ENCODE measurements at places on chromosomes 5 and 9. TPM values are rescaled to one million over a fixed set of nuclear protein-coding genes. Genes with fewer than 3 reads are reported as not detected.

Gene HAVCR2
- 24.3 TPM for total RNA-seq

Gene IRX1
- total RNA-seq, result not detected

DNA sequence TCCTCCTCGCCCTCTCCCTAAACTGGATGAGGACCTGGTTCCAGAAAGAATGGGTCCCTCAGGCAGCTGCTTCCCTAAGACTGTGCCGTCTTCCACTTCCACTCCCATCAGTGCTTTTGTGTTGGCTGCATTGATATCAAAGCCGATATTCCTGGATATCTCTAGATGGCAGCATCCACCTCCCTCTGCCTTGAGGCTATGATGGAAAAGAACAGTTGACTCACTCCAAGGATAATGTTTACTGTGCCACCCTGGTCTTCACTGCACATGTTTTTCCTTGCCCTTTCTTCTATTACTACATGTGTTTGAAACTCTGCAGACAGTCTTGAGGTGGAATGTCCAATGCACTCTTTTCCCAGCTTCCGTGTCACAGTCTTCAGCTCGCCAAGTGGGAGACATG is 211.6 kb downstream of the MAST4 start:
- peak; percentile 64 for DNase-seq
- no peaks in the 10 kb centered on the region for H3K4me1 ChIP-seq
- no peak overlapping the region for H3K4me3 ChIP-seq
- H3K27me3 ChIP-seq, result no peaks in the 10 kb centered on the region

Gene PPP3R2
- total RNA-seq, result not detected

Gene SUSD3
- total RNA-seq, result 4.4 TPM

Gene NMUR2
- not detected for total RNA-seq

DNA sequence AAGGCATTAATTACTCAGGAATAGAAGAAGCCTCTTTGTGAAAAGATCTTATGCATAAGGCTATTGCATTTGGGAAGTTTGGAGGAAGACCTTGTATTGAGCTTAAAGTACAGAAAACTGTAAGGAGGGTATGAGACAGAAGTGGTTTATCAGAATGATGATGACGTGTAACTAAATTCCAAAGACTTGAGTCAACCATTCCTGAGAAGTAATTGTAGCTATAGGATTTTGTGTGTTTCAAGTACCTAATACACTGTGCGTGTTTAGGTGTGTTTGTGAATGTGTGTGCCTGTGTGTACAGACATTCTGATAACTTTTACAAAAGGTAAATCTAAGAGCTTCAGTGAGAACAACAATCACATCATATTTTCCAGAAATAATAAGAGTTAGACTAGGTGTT is 46.5 kb upstream of the IRX2 start:
- no peak for DNase-seq
- H3K36me3 ChIP-seq, result no peaks in the 10 kb centered on the region
- no peaks in the 10 kb centered on the region for H3K27me3 ChIP-seq
- no peak overlapping the region for H3K4me3 ChIP-seq
- no peak overlapping the region for H3K27ac ChIP-seq
- no peaks in the 10 kb centered on the region for H3K4me1 ChIP-seq

DNA sequence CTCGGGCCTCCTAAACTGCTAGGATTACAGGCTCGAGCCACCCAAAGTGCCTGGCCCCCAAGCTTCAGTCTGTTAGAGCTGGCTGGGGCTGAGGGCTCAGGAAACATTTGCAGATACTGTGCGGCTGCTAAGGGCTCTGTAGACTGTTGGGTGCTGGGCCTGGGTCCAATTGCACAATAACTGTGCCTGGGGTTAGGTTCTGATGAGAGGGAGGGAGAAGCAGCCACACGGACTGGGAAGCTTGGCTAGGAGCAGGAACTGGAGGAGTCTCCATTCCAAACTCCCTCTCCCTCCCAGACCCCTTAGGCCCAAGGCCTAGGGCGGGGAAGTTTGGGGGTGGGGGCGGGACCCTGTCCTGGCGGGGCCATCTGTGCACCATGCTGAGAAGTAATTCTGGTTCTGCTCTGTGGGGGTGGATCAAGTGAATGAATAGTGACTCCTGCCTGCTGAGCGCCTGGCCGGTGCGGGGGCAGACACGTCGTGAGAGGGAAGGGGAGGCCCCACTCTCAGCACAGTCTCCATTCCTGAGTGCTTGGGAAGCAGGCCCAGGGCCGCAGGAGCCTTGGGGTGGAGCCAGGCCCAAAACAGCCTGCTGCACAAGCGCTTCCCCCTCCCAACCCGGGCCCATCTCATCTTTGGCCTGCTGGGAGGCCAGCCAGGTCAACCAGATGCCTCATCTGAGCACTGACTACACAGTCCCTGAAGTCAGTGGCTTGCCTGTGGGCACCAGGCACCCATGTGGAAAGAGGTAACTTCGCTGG is 1.5 kb downstream of the ASS1 start:
- peaks cover 48% of the 10 kb centered on the region for H3K4me1 ChIP-seq
- peak overlapping the region; percentile 98 for H3K27ac ChIP-seq
- H3K4me3 ChIP-seq, result no peak overlapping the region
- DNase-seq, result peak; percentile 96

Gene ENTREP1
- 11.0 TPM for total RNA-seq

- H3K4me3 ChIP-seq, result no peak overlapping the region
- no peak for DNase-seq
- H3K27me3 ChIP-seq, result no peaks in the 10 kb centered on the region
- no peaks in the 10 kb centered on the region for H3K4me1 ChIP-seq
- no peaks in the 10 kb centered on the region for H3K36me3 ChIP-seq
Measured at GRCh38 chr5:33037076-33037475, 326.0 kb downstream of the NPR3 start.

DNA sequence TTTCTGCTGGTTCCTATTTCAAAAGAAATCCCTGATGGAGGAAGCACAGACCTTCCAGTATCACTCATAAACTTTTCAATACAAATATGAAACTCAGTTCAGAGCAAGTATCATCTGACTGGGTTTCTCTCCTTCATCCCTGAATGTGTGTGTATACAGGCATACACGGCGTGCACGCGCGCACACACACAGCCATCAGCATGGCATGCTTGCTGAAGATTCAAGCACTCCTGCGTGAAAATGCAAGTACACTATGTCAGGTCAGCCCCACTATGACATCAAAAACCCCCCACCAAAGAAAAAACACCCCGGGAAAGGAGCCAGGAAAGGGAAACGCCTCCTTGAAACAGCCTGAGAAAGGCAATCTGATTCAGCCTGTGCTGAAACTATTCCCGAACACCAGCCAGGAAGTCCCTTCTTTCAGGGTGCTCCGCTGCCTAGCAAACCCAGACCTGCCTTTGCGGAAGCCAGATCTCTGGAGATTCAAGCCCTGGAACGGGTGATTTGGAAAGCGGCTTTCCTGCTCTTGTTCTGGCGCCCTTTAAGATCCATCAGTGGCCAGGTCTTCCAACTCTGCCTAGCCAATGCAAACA is 831 bp downstream of the KLHL3 start:
- DNase-seq, result peak; percentile 46
- H3K27ac ChIP-seq, result no peak overlapping the region
- peak overlapping the region; percentile 48 for H3K4me3 ChIP-seq
- H3K27me3 ChIP-seq, result no peaks in the 10 kb centered on the region
- H3K36me3 ChIP-seq, result no peaks in the 10 kb centered on the region
- peaks cover 64% of the 10 kb centered on the region for H3K4me1 ChIP-seq

DNA sequence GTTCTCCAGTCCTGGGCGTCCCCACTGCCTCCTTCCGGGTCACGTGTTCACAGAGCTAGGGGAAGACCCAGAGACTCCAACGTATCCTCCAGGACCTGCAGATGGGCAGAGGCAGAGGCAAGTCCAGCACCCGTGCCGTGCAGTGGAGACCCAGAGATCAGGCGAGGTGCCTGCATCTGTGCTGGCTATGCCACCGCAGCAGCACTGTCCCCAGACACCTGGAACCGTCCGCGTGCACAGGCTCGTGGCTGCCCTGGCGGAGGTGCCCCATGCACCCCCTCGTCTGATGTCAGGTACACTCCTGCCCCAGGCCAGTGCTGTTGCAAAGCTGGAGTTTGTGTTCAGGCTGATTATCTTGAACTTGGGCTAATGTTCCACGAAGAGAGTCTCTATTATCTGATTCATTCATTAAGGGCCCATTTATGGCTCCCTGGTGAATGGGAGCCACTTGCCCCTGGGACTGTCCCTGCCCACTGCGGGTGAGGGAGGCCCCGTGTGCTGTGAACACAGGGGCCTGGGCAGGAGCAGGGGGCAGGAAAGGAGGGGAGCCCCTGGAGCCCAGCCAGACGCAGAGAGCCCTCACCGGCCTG is 13.7 kb downstream of the IRX4 start:
- H3K4me3 ChIP-seq, result no peak overlapping the region
- H3K4me1 ChIP-seq, result no peaks in the 10 kb centered on the region
- H3K27ac ChIP-seq, result no peak overlapping the region
- H3K36me3 ChIP-seq, result no peaks in the 10 kb centered on the region

DNA sequence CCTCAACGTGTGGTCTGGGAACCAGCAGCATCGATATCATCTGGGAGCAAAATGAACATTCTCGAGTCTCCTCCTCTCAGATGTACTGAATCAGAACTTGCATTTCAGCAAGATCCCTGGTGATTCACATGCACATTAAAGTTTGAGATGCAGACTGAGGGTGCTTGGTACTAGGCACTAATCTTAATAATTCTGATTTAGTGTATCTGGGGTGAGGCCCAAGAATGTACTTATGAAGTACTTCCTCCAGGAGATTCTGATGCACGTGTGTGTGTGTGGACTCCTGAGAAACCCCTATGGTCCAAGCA is 56.2 kb upstream of the EQTN start:
- H3K27ac ChIP-seq, result no peak overlapping the region
- no peaks in the 10 kb centered on the region for H3K36me3 ChIP-seq
- no peak overlapping the region for H3K4me3 ChIP-seq
- peaks cover 29% of the 10 kb centered on the region for H3K4me1 ChIP-seq
- no peak for DNase-seq
- H3K27me3 ChIP-seq, result no peaks in the 10 kb centered on the region

GRCh38 chr9:20255052-20255451 is 367.2 kb downstream of the MLLT3 start:
- H3K4me3 ChIP-seq, result no peak overlapping the region
- no peak for DNase-seq
- H3K4me1 ChIP-seq, result no peaks in the 10 kb centered on the region
- no peaks in the 10 kb centered on the region for H3K27me3 ChIP-seq

Gene PRRX2
- total RNA-seq, result 2.7 TPM

DNA sequence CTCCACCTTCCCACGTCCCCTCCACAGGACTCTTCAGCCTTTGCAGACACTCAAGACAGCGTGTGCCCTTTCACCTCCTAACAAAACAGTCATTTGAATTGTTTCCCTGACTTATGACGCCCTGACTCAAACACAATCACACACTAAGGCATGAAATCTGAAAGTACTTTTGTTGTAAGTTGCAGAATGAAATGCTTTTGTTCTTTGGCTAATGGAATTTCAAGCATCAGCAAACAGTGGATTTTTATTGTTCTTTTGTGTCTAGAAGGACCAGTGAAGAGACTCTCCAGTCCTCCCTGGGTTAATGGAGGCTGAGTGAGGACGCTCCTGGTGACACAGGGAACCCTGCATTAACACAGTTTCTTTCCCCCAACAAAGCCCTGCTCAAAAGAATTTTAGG is 380.1 kb downstream of the CTNND2 start:
- H3K4me1 ChIP-seq, result no peaks in the 10 kb centered on the region
- DNase-seq, result no peak
- H3K27ac ChIP-seq, result no peak overlapping the region
- no peaks in the 10 kb centered on the region for H3K36me3 ChIP-seq

GRCh38 chr5:149185067-149185466 is 43.8 kb downstream of the ABLIM3 start:
- no peaks in the 10 kb centered on the region for H3K27me3 ChIP-seq
- no peaks in the 10 kb centered on the region for H3K4me1 ChIP-seq
- H3K36me3 ChIP-seq, result no peaks in the 10 kb centered on the region

GRCh38 chr9:92658176-92658575 is 11.8 kb downstream of the IPPK start:
- H3K4me3 ChIP-seq, result no peak overlapping the region
- no peaks in the 10 kb centered on the region for H3K27me3 ChIP-seq
- no peak overlapping the region for H3K27ac ChIP-seq

- no peaks in the 10 kb centered on the region for H3K4me1 ChIP-seq
- H3K27me3 ChIP-seq, result no peaks in the 10 kb centered on the region
- H3K36me3 ChIP-seq, result no peaks in the 10 kb centered on the region
- no peak overlapping the region for H3K4me3 ChIP-seq
- no peak for DNase-seq
Measured at GRCh38 chr5:19247302-19247701, 740.7 kb downstream of the CDH18 start.

DNA sequence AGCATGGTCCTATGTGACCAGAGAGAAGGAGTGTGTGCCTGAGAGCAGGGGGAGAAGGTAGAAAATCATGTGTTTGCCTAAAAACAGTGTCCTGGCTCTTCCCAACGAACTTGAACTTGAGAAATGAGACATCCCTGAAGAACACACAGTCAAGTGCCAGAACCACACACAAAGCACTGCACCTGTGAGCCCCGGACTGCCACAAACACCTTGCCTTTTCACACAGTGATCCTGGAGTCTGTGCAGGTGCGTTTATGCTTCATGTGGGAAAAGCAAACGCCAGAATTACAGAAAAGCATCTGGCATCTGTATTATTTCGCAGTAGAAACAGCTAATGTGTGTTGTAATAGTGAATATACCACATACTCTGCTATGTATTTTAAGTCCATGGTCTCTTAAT is 9.3 kb downstream of the CTNND2 start:
- no peaks in the 10 kb centered on the region for H3K27me3 ChIP-seq
- H3K36me3 ChIP-seq, result no peaks in the 10 kb centered on the region
- no peak overlapping the region for H3K4me3 ChIP-seq
- no peaks in the 10 kb centered on the region for H3K4me1 ChIP-seq
- DNase-seq, result no peak
- H3K27ac ChIP-seq, result no peak overlapping the region

DNA sequence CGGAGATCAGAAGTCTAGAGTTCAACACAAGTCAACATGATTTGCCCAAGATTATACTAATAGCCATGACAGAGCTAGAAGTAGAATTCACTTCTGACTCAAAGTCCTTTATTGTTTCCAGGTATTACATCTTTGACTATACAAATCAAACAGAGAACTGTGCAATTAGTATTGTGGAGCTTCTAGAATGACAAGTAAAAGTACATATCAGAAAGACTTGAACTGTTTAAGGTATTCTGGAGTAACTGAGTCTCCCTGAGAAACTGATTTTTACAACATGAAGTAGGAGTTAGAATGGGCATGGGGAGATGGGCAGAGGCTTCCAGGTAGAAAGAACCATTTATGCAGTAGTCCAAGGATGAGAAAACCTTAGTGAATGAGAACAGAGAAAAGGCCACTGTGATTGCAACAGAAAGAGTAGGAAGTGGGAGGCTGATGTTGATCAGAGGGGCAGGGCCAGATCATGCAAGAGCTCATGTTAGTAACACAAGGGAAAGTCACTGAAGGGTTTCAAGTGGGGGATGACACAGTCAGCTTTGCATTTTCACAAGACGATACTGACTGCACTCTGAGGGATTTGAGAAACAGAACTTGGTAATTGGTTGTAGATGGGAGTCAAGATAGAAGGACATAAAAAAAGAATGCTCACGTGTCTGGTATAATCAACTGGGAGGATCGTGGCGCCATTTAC is 280.7 kb downstream of the RFX3 start:
- H3K27me3 ChIP-seq, result no peaks in the 10 kb centered on the region
- no peak overlapping the region for H3K4me3 ChIP-seq
- H3K4me1 ChIP-seq, result no peaks in the 10 kb centered on the region

Data from adrenal gland (tissue), 19 donors.